ENCODE measurements at places on chromosomes 11 and 22. TPM values are rescaled to one million over a fixed set of nuclear protein-coding genes. Genes with fewer than 3 reads are reported as not detected.

The C11orf86 gene
- total RNA-seq: not detected

The LDHAL6A gene
- not detected for total RNA-seq

DNA sequence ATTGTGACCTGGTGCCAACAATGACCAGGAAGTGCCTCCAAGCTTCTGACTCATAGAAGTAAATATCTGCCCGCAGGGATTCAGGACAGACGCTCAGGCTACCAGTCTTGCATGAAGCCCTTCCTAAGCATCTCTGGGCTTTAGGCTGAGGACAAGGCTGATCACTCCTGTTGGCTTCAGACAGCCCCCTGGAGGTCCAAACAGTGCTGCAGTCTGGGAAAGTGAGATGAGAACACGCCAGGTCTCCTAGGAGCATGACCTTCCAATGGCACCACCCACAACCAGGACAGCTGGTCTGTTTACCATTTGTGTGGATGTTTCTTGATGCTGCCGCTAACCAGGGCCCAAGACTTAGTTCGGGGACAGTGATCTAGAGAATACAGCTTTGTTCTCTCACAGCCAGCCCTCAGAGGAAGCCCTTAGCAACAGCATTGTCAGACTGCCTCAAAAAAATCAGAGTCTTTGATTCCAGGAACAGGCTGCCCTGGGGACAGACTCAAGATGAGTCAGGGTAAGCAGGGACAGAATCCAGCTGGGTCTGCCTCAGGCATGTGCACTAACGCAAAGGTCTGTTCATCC is 111.2 kb downstream of the ZNF280B start:
- no peak for DNase-seq

DNA sequence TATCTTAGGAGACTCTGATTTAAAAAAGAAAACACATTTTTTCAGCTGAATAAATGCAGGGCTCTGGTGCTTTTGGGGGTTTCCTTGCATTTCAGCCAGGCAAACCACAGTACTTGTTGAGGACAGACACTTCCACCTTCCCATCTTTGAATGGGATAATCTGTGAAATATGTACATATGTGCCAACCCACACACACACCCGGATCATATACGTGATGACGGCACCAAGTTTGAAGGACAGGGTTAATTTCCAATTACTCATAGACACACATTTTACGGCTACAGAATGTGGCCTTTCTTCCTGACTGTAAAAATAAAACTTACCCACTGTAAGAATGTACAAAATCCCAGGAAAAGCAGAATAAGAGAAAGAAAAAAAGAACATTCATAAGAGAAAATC is 104.4 kb downstream of the MPPED2 start:
- no peak for DNase-seq

GRCh38 chr11:119849872-119850271 is 120.9 kb upstream of the NECTIN1 start:
- DNase-seq: no peak

Data from activated naive CD8-positive, alpha-beta T cell treated with anti-CD3 and anti-CD28 coated beads, Interleukin-2, amount 10 ng/mL, durations not matched to agents 7 days and 5 days (primary cell).